ENCODE measurements at places on chromosomes 2 and 18. TPM values are rescaled to one million over a fixed set of nuclear protein-coding genes. Genes with fewer than 3 reads are reported as not detected.

DNA sequence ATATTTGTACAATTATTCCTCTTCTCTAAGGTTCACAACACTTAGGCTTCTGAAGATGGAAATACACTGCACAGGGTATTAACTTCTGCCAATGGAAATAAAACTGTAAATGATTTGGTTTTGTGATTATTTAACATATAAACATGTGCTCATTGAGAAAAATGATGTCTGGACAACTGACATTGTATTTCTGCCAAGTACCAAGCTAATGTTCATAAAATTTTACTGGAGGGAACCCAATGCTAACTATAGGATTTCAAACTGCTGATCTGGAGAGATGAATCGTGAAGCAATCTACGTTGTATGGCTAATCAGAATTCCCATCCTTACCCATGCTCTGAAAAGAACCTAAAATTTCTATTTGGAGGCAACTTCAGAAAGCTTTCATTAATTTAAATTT lies 279.7 kb downstream of the NRXN1 start:
- DNase-seq: no peak

- no peak for DNase-seq
Measured at GRCh38 chr2:26458365-26459042, 19.4 kb downstream of the OTOF start.

DNA sequence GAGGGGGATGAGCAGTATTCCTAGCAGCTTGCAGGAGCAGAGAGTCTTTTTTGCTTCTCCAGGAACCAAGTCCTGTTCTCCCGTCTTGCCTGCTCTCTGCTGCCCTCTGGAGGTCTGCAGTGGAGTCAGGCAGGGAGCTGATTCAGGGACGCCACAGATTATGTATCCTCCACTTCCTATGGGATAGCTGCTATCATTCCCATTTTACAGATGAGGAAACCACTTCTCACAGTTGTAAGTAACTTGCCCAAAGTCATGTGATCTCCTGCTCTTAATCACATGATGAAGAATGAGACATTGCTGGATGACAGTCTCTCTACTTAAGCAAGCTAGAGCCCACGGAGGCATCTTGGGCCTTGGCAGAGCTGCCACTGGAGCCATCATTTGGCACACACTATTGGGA lies 8.3 kb downstream of the SLC4A5 start:
- peak; percentile 76 for DNase-seq

GRCh38 chr2:208978946-208979345 lies 444.9 kb upstream of the MAP2 start:
- DNase-seq: no peak

- no peak for DNase-seq
Measured at GRCh38 chr2:9873337-9873736, 30.1 kb downstream of the TAF1B start.

GRCh38 chr2:176650838-176651555 lies 381.8 kb downstream of the MTX2 start:
- no peak for DNase-seq

DNA sequence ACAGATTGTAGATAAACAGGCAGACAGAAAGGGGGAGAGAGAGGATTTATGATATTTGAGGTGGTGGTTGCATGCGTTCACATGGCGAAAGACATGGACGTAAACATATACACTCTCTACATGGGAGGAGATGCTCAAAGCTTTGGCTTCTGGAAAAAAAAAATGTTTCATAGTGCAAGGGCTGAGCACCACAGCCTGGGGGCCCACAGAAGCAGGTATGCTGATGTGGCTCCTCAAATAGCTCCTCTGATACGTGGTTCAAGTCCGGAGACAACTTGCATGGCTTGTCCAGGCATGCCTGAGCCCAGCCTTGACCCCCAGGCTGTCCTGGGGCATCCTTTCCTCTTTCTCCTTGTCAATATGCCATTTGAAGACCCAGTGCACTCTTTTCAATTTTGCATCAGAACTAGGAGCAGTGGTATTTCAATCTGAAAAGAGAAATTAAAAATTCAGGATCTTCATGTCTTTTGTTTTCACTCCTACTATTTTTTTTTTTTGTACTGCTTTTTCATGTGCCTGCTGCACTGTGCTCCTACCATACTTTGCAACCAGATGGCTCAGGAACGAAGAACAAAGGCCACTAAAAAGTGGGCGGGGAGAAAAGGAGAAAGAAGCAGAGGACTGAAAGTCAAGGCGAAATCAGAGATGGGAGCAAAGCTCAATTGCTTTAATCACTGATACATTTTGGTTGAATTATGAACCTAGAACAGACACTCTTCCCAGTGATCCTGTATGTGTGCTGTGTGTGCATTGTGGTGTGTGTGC lies 495.7 kb upstream of the TCF4 start:
- DNase-seq: no peak

Gene ZBTB7C
- total RNA-seq: not detected

Gene CCDC195
- not detected for total RNA-seq

Gene DAW1
- not detected for total RNA-seq

GRCh38 chr2:120888851-120889250 lies 153.2 kb downstream of the GLI2 start:
- DNase-seq: no peak

Gene TMEM37
- total RNA-seq: not detected

- DNase-seq: no peak
Measured at GRCh38 chr2:219514836-219515235, 554 bp downstream of the ASIC4 start.

Gene HES6
- 14.3 TPM for total RNA-seq

DNA sequence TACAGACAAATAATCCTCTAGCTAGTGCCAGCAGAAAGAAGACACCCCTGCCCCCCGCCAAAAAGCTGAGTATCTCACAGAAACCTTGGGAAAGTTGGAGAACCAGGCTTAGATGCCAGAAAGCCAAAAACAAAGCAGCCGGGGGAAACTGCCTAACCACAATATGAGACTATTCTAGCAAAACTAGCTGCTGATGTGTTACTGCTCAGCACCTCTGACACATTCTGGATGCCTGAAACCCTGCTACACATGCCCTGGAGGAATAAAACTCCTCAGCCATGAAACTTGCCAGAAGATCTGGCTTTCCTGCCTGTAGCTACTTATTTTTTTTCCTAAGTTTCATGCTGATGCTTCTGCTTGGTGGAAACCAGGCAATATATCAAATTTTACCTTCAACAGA lies 122.7 kb upstream of the GCFC2 start:
- DNase-seq: no peak

GRCh38 chr2:197614532-197614931 lies 60.9 kb downstream of the RFTN2 start:
- no peak for DNase-seq

GRCh38 chr2:203673933-203674332 lies 32.5 kb upstream of the CD28 start:
- DNase-seq: no peak

DNA sequence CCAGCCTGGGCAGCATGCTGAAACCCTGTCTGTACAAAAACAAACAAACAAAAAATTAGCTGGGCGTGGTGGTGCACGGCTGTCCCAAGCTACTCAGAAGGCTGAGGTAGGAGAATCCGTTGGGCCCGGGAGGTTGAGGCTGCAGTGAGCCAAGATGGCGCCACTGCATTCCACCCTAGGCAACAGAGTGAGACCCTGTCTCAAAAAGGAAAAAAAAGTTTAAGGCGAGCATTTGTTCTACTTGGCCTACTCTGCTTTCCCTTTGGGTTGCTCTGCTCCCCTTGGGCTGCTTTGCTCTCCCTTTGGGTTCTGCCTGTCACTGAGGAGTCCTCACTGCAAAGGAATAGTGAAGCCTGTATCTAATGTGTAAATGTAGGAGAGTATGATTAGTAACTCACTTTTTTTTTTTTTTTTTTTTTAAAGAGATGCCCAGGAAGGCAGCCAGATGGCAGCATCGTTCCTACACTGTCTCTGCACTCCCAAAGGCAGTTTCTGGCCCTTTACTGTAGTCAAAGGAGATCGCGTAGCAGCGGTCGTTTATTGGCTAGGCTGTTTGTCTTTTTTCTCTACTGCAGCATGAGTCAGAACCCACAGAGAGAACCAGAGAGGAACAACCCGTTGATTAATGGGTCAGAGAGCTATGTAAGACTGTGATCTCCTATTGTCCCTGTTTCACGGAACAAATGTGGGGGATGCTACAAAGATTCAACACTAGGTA lies 118.3 kb upstream of the CWC22 start:
- peak; percentile 55 for DNase-seq

GRCh38 chr2:74391580-74392448 lies 11.7 kb upstream of the DCTN1 start:
- peak; percentile 98 for DNase-seq

- no peak for DNase-seq
Measured at GRCh38 chr2:10254373-10255188, 48.1 kb upstream of the HPCAL1 start.

DNA sequence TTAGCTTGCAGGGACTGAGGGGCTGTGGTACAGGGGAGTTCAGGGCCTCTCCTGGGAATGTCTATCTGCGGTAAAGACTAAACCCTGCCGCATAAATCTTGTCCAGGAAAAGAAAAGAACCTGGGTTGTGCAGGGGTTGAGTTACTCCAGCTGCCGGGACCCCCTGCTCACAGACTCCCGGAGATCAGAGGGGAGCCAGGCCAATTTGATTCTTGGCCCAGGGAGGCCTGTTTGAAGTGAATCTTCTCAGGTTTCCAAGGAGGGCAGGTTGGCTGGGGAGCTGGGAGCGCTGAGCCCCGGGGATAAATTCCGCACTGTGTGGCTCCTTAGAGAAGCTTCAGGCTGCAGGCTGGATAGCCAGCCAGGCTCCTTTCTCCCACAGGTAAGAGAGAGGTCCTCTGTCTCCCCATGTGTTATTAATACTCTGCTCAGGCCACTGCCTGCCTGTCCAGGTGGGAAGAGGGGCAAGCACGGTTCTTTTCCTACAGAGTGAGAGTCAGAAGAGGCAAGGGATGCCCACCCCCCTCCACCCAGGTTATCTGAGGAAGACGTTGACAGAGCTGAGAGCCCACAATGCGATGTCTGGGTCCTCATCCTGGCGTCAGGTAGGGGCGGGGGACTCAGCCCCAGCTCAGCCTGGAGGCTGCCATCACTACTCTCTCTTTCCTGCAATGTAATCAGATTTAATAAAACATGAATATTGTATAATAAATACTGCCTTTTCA lies 82.7 kb downstream of the LONRF2 start:
- DNase-seq: no peak

- no peak for DNase-seq
Measured at GRCh38 chr18:53319628-53320027, 904.8 kb downstream of the MBD2 start.

- DNase-seq: no peak
Measured at GRCh38 chr2:197108758-197109157, 182.3 kb upstream of the PGAP1 start.

- peak; percentile 32 for DNase-seq
Measured at GRCh38 chr18:64785686-64786085, 636.8 kb upstream of the LINC00305 start.

DNA sequence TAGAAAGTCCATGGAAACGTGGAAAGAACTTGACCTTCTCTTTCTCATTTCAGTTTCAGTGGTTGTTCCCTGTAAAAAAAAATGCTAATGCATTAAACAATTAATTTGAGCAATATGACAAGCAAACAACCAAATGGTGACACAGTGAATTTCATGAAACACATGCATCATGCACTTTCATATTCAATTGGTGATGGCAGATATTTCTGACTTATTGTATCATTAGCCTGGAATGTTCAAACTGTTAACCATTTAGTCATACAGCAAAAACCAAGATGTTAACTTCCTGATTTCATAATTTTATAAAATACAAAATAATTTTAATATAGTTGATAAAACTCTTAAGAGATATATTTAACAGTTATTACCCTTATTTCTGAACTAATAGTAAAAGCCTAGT lies 85.5 kb downstream of the SCN1A start:
- DNase-seq: no peak

GRCh38 chr2:177052471-177052870 lies 160.1 kb upstream of the HNRNPA3 start:
- no peak for DNase-seq

- DNase-seq: no peak
Measured at GRCh38 chr2:1091895-1092585, 141.4 kb downstream of the SNTG2 start.

Measured in B cell (primary cell).